Lower leg skin (tissue), 4 donors: ENCODE measurements at places on chromosomes 5 and 9.
A peak's percentile ranks its signal among the peaks of the same experiment; 100 is the strongest.

GRCh38 chr5:113759505-113759904 is 246.0 kb downstream of the YTHDC2 start:
- DNase-seq: no peak

DNA sequence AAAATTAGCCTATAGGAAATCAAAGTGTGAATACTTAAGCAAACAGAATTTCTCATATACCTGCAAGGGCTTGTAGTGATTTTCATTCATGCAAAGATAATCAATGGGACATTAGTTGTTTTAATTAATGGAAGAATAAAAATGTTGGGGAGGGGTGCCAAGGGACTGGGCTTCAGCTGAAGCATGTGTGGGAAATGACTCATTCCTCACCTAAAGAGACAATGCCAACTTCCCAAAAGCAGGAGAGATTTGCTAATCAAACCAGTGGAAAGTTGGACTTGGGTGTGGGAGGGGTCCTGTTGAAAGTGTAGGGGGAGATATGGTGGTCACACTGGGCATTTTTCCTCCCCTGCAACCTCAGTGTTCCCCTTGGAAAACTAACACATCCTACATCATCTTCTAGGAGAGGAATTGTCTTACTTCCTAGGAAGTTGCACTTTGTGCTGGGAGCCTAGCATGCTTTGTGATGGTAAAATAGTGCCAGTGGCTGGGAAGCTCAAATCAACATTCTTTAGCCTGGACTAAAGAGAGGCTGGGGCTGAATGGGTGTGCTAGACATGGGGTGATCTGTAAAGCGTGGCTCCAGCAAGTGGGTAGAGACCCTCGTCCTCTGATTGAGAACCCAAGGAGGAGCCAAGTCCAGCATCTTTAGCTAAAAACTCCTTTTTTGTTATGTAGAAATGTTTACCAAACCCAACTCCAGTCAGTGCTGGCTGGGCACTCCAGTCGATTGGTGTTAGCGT is 6.4 kb upstream of the LHX2 start:
- DNase-seq: no peak

DNA sequence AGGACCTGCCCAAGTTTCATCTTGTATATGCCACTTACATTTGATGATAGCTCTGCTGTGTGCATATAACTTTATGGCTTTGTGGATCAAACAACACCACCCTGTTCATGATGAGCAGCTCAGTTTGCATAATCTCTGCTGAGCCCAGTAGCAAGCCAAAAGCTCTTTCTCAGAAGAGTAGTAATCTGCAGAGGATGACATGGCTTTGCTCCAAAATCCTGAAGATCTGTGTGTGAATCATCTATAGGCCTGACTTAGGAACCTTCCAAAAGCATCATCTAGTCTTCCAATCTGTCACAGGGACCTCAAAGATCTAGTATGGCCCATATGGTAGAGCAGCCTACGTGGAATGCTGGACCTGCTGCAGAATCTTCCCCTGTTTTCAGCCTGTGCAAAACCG is 394.6 kb downstream of the PSAT1 start:
- no peak for DNase-seq

GRCh38 chr5:176353533-176353932 is 8.0 kb downstream of the KIAA1191 start:
- DNase-seq: no peak

DNA sequence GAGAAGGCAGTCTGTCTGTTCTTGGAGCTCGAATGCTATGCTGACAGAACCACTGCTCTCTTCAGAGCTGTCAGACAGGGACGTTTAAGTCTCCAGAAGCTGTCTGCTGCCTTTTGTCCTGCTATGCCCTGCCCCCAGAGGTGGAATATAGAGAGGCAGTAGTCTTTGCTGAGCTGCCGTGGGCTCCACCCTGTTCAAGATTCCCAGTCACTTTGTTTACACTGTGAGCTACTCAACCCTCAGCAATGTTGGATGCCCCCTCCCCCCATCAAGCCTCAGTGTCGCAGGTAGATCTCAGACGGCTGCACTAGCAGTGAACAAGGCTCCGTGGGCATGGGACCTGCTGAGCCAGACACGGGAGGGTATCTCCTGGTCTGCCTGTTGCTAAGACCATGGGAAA is 344.2 kb downstream of the TMEM161B start:
- DNase-seq: no peak

- no peak for DNase-seq
Measured at GRCh38 chr5:1659100-1659981, 135.6 kb upstream of the LPCAT1 start.

- peak; percentile 59 for DNase-seq
Measured at GRCh38 chr5:139698490-139699146, 50.5 kb downstream of the CXXC5 start.

- no peak for DNase-seq
Measured at GRCh38 chr9:22165144-22165543, 156.0 kb upstream of the CDKN2B start.

DNA sequence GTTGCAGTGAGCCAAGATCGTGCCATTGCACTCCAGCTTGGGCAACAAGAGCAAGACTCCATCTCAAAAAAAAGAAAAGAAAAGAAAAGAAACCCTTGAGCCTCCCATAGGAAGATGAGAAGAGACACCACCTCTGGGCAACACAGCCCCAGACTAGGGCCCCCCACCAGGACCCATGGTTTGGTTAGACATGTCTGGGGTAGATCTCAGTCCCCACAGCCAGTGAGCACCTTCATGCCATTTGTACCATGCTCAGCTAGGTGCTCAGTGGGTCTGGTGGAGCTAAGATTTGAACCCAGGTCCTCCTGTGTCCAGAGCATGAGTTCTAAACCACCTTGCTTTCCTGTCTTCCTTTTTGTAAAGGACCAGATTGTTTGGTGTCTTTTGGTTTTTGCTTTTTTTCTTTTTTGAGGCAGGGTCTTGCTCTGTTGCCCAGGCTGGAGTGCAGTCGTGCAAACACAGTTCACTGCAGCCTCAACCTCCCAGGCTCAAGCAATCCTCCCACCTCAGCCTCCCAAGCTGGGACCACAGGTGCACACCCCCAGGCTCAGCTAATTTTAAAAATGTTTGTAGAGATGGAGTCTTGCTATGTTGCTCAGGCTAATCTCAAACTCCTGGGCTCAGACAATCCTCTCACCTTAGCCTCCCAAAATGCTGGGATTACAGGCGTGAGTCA is 11.7 kb downstream of the OLFML2A start:
- no peak for DNase-seq

DNA sequence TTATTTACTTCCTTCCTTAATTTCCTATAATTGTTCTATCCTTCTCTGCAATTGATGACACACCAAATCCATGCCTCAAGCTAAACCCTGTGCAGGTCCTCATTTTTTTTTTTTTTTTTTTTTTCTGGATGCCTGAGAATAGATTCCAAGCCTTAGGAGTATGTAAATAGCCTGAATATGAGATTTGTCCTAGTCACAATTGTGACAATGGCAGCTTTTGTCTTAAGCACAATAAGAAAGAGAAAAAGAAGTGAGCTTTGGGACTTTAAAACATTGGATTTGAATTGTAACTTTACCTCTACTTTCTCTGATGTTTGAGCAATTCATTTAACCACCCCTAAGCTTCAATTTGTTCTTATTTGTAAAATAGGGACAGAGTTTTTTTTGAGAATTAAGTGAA is 280.5 kb downstream of the TUSC1 start:
- DNase-seq: no peak

DNA sequence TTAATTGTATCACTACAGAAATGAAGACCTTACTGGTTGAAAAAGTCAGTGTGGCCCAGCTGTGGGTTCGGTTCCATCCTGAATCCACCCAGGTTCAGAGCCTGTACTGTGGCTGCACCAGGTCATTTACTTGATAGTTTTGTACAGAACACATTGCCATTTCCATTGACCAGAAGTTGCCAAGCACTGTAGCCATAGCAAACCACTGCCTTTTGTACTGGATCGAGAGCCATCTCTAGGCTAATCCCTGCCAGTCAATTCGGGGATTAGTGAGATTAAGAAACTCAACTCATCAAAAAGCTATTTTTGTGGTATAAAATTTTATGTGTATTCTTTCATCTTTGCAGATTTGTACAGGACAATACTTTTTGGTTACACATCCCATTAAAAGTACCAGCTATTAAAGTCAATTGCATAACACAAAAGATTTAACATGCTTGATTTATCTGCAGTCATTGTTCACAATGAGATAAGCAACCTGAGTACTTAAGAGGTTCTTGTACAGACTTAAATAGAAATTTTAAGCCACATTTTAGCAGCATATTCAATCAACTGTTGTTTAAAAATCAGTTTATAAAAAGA is 108.5 kb upstream of the OTULINL start:
- no peak for DNase-seq

- DNase-seq: no peak
Measured at GRCh38 chr5:6632324-6632887, 438 bp downstream of the NSUN2 start.

DNA sequence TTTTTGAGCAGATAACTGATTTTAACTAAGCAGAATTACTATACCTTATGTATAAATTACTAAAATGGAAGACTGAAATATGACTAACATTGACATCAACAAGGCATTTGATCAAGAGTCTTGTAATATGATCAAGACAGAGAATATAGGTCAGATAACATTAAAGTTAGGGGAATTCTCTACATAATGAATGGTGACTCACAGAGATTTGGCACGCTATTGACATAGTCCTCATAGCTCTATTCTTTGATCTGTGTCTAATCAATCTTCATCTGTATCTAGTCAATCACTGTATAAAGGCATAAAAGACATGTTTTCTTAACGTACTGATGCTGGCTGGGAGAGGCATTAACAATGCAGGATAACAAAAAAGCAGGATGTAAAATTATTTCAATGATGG is 17.4 kb downstream of the ABITRAM start:
- DNase-seq: no peak

GRCh38 chr9:107816561-107817021 is 327.0 kb upstream of the KLF4 start:
- DNase-seq: no peak

DNA sequence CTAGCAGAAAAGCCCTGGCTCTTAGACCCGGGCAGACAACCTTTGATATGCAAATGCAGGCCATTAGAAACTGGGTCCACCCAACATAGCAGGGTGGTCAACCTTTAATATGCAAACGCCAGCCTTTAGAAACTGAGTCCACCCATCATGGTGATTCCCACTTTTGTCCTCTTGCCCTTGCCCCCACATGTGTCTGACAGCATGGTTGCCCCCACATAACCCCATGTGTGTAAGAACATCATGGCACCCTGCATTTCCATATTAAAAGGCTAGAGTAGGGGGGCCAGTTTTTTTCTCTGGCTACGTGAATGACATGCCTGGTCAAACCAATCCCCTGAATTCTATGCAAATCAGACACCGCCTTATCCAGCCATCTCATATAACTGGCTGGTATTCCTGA is 273.2 kb upstream of the PRDM9 start:
- no peak for DNase-seq

DNA sequence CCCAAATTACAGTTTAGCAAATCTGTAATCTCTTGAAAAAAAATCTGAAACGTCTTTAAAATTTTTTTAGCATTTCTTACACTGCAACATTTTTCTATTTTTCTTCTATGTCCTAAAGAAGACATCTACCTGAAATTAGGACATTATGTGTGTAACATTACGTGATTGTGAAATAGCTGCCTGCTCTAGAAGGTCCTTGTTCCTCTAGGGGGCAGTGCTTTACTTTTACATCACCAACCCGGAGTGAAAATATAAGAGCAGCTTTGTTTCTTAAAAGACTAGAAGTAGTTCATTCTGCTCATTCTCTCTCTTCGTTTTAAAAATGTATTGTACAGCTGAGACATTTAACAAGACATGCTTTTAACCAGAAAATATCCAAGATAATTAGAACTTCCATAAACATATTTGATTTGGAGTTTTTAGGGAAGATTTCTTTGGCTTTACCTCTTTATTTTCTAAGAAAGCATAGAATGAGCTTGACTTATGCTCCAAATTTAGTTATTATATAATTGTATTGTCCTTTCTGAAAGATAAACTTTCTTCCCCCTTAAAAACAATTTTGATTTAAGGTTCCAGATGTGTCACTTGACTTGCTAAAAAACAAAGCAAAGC is 48.1 kb upstream of the RIOK2 start:
- DNase-seq: no peak

DNA sequence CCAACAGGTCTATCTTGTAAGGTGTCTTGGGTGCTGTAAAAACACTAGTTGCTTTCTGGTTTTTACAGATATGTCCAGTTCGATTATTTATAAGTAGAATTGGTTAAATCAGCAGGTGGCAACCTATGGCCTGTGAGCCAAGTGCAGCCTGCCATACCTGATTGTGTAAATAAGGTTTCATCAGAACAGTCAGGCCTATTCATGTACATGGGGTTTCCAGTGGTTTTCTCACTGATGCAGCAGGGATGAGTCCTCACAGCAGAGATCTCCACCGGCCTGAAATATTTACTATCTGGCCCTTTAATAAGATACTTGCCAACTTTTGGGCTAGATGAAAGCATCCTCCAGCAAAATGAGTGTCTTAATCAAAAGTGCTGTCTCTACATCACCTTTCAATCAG is 132.9 kb upstream of the ICE1 start:
- no peak for DNase-seq

GRCh38 chr9:131153595-131153994 is 28.2 kb downstream of the NUP214 start:
- no peak for DNase-seq

- no peak for DNase-seq
Measured at GRCh38 chr5:175842951-175843793, 28.2 kb upstream of the CPLX2 start.

GRCh38 chr5:123809594-123810221 is 297.7 kb downstream of the CSNK1G3 start:
- DNase-seq: no peak

DNA sequence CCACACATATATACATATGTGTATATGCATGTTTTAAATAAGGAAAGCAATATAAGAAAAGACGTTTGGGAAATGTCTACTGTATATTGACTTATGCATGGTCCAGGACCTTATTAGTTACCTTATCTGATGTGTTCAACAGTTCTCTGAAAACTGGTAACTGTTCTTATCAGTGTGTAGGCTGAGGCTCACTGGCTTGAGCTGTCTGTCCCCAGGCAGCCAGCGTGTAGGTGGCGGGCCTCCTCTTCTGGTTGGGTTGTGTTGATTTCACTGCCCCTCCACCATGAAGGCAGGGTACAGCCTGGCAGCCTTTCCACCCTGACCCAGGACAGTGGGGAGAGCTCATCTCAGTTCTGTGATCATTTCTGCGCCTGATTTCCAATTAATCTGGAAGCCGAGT is 38.7 kb upstream of the SEMA4D start:
- DNase-seq: no peak

DNA sequence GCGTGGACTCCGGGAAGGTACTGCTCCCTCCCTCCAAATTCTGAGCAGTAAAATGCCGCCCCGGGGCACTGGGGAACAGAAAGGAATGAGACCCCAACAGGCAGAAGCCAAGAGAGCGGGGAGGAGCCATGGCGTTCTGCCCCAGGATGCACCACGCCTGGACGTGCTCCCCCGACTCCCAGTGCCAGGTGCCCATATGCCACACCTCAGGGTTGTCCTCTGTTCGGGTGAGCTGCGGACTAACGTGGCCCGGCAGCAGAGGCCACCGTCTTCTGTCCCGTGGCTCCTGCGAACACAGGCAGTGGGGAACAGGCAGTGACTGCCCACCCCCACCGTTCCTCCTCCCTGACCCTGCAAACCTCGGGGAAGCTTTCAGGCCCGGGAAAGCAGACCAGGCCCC is 4.8 kb downstream of the SURF6 start:
- peak; percentile 72 for DNase-seq

GRCh38 chr5:8848997-8849594 is 696.8 kb downstream of the SEMA5A start:
- no peak for DNase-seq

- DNase-seq: no peak
Measured at GRCh38 chr5:160272264-160272663, 40.1 kb downstream of the CCNJL start.

GRCh38 chr5:141711687-141712086 is 29.7 kb upstream of the ARAP3 start:
- no peak for DNase-seq
